ENCODE measurements at places on chromosomes 5 and 9.

GRCh38 chr5:171437286-171437821 lies 17.9 kb downstream of the FGF18 start:
- no peak for DNase-seq

DNA sequence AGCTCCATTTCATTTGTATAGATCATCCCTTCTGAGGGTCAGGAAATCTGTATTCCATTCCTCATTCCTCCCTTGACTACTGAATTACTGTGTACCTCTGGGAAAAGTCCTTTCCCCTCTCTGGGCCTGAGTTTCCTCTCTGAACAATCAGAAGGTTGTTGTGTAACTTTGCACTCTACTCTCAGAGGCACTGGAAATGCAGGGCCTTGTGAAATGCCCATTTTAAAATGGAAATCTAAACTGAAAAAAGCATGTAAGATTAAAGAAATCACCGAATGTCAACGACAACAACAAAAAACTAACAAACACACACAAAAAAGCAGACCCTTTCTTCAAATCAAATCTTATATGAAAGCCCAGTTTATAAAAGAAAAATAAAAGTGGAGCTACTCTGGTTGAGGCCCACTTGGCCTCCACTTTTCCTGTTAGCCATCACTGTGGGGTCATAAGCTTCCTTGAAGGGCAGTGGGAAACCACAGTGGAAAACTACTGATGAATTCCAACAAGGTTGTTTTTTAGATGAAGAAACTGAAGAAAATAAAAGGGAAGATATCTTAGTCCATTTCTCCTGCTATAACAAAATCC lies 21.6 kb upstream of the GRPEL2 start:
- DNase-seq: no peak

GRCh38 chr5:138725818-138726416 lies 27.3 kb upstream of the CTNNA1 start:
- DNase-seq: peak; percentile 17

DNA sequence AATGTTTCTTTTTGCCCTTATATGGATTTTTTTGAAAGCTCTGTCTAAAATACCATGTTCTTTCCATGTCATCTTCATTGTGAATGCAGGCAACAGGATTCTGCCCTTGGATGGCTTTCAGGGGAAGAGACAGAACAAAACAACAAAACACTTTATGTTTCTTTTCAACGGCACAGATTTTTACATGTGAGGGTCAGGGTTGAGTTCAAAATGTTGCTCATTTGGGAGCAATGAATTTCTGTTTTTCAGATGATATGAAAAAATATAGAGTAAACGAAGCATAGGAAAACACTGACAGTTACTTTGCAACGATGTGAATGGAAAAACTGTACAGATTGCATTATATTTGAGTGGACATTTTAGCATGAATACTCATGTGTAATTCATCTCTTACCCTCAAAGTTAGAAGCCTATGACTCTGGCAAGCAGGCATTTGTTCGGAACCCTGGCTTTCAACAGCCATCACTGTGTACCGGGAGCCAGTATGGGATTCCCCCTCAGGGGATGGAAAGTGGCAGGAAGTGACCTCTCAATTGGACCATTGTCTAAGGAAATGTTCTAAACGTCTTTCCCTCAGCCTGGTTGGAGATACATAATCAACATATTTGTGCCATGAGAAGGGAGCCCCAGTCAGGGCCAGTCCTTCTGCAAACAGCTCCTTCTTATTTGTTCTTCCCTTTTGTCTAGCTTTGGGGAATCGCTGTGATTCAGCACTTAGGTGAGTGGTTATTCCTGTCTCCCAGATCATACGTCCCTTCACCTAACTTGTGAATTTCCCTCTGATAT lies 153.9 kb upstream of the MEF2C start:
- no peak for DNase-seq

- no peak for DNase-seq
Measured at GRCh38 chr5:124160265-124160664, 586.2 kb downstream of the ZNF608 start.

DNA sequence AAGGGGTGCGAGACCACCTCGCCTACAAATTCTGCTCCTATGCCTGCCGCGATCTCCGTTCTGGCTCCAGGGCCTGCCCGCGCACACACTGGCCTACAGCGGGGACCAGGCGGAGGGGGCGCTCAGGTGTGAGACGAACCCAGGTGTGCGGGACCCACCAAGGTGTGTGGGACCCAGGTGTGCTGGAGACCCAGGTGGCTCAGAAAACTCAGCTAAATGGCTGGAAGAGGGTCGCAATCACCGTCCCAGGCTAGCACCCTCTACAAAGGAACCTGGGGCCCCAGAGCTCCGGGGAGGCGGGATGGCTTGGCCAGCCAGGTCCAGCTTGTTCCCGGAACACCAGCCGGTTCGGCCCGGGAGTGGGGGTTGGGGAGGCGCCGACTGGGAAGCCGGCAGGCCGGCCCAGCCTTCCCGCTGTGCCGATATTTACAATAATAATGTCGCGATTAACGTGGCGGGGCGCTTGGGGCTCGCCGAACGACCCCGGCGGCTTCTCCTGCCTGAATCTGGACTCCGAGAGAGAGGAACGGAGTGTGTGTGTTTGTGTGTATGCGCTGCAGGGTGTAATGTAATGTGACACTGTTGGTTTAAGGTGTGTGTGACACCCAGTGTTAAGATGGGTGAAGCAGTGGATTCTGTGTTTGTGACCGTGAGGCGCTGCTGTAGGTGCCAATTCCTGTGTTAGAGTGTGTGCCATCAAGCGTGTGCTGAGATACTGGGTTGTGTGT lies 1.4 kb downstream of the PCDH1 start:
- DNase-seq: peak; percentile 15

DNA sequence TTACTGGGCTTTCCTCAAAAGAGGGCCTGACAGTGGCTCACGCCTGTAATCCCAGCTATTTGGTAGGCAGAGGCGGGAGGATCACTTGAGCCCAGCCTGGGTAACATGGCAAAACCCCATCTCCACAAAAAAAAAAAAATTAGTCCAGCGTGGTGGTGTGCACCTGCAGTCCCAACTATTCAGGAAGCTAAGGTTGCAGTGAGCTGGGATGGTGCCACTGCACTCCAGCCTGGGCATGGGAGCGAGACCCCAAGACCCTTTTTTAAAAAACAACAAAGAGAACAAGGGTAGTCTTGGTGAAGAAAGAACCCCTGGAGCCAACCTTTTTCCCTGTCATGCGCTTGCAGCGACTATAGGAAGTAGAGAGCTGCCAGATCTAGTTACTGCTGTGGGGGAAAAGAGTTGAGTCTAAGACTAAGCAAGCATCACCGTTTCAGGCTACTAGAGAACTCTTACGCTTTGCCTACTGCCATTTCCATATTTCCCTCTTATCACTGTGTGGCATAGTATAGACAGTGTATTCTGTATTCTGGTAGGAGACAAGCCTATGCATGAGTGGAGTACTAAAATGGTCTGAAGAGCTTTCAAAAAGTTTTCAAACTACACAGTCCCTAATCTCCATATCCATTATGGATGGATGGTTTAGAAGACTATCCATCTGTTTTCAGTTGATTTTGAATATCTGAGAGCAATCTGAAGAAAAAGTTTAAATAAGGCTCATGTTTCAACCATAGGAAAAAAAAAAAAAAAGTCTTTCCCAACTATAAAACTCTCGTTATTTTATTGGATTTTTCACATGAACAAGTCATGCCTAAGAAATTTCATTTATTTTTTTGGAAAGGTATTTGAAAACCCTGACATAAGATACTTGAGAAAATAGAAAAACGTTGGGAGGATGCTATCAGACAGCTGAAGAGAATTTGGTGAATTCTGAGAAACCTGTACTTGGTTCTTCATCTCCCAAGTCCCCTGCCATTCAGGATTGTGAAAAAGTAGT lies 2.6 kb downstream of the C9orf40 start:
- no peak for DNase-seq

- DNase-seq: no peak
Measured at GRCh38 chr5:175809531-175810121, 61.8 kb upstream of the CPLX2 start.

DNA sequence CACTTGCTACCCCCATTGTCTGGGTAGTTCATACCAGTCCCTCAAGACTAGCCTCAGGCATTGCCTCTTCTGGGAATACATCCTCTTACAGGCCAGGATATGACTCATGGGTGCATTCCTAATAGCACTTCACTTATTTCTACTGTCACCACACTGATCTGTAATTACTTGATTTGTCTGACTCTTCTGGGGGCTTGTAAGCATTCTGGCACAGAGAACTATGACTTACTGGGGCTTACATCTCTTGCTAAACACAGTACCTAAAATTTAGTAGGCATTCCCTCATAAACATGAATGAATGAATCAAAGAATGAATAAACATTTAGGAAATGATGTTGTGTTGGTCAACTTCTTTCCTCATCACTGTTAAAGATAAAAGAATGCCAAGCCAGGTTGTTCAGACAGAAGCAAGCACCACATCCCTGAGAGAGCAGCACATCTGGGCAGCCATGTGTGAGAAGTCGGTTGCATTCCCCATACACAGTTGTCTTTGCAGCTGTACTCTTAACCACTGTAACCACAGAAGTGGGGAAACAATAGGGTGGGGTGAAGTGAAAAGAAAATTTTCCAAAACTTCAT lies 27.6 kb downstream of the IL7R start:
- DNase-seq: no peak

- DNase-seq: no peak
Measured at GRCh38 chr5:178237431-178238312, 5.1 kb upstream of the PHYKPL start.

GRCh38 chr9:113564498-113565237 lies 101.1 kb downstream of the RGS3 start:
- DNase-seq: peak; percentile 86
